ENCODE measurements at places on chromosomes 13 and 19.

GRCh38 chr13:51122868-51123566, 11.9 kb upstream of the C13orf42 start:
- ATAC-seq = no peak

- no peak for ATAC-seq
These were observed 1.4 kb downstream of the SERTM1 start for GRCh38 chr13:36675213-36675536.

GRCh38 chr13:100461309-100462030, 127.1 kb downstream of the GGACT start:
- no peak for ATAC-seq

GRCh38 chr19:51754109-51754508, 2.4 kb upstream of the FPR1 start:
- peak; percentile 80 for ATAC-seq

DNA sequence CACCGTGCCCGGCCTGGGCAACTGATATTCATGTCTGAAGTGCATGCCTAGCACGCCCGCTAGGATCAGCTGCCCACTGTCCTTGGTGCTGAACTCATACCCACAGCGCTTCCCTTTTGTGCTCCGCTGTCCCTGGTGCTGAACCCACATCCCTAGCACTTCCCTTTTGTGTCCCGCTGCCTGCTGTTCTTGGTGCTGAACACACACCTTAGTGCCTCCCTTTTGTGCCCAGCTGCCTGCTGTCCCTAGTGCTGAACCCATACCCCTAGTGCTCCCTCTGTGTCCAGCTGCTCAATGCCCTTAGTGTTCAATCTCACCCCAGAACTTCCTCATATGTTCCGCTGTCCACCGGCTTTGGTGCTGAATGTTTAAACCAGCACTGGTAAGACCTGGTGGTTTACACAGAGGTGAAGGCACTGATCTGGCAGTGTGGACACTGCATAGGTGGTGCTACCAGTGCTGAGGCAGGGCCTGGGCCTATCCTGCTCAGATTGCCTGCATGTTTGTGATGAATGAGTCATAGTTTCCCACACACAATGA, 26.3 kb upstream of the SIGLEC11 start:
- ATAC-seq = peak; percentile 61

GRCh38 chr19:21569494-21569865, 64.1 kb downstream of the ZNF429 start:
- ATAC-seq = no peak

GRCh38 chr13:33797622-33798021, 20.3 kb upstream of the RFC3 start:
- no peak for ATAC-seq
